Stimulated activated CD4-positive, alpha-beta T cell treated with anti-CD3 and anti-CD28 coated beads, Interleukin-2, amount 100 ng/mL, for 4 hours (primary cell): ENCODE measurements at places on chromosomes 2 and 18.

DNA sequence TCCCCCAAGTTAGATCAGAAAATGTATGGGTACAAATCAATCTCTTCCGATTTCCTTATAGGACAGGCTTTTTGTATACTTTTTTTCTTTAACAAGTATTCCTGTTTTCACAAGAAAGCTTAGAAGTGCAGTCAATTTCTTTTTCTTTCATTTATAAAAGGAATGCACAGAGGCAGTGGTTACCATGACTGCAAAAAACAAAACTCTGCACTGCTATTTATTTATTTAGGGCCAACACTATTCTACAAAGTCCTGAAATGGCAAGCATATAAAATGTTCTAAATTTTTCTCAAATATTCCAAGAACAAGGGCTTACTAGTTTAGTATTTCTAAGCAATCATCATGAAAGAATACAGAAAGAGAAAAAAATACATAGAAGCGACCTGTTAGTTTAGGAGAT lies 22.2 kb downstream of the ATAD2B start:
- no peak for DNase-seq

- DNase-seq, result no peak
Measured at GRCh38 chr18:69897397-69898108, 50.1 kb downstream of the CD226 start.

GRCh38 chr18:64037812-64038414 lies 68.0 kb downstream of the SERPINB8 start:
- no peak for DNase-seq

DNA sequence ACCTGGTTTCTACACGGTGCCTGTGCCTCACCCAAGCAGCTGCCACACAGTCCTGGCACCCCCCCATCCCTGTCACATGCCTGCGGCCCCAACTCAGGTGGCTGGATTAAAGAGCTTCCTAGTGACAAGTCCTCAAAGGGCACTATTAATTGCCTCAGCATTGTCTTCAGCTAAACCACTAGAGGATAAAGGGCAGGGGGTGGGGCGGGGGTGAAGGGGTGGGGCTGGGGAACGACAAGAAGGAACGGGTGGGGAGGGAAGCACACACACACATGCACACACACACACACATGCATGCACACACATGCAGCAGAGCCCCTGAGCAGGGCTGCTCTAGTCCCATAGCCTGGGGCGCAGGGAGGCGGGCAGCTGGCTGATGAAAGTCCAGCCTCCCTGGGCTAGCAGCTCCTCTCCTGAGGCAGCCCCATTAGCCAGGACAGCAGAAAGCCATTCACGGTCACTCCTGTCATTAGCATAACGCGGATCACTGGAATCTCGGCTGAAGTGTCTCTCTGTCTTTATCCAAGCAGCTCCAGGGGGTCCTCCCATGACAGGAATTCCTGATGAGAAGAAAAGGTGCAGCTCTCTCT lies 7.4 kb upstream of the TEX261 start:
- no peak for DNase-seq

DNA sequence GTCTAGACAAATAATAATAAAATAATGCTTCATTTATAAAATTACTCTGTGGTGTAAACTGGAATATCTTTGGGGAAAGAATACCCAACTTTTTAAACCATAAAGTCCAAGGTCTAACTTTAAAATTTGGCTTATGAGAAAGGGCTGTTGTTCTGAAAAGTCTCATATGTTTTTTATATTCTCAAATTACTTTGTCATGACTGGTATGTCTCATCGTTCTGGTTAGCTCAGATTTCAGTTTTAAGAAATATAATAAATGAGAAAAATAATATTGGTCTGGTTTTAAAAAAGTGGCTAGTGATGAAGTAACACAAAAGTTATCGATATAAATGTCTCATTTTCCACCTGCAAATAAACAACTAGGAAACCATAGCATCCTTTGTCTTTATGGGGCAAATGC lies 1658.1 kb downstream of the LRP1B start:
- DNase-seq, result no peak

GRCh38 chr2:189561371-189562038 lies 19.1 kb downstream of the SLC40A1 start:
- DNase-seq, result no peak

GRCh38 chr2:236643480-236643879 lies 73.9 kb downstream of the ACKR3 start:
- DNase-seq, result no peak

DNA sequence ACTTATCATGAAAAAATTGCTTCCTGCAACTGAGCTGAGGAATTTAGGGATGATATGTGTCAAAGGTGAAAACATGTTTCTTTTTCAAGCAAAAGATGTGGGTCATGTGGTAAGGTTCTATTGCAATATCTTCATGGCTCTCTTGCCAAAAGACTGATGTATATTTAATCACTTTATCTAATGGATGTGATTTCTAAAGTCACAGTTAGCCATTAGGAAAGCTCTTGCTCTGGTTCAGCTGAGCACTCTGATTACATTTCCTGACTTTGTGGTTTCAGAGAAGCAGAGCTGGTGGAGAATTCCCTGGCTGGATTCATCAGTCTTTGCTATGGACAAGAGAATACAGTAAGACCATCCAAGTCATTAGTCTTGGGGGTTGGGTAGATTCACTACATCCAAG lies 24.4 kb downstream of the SCN9A start:
- DNase-seq, result no peak

DNA sequence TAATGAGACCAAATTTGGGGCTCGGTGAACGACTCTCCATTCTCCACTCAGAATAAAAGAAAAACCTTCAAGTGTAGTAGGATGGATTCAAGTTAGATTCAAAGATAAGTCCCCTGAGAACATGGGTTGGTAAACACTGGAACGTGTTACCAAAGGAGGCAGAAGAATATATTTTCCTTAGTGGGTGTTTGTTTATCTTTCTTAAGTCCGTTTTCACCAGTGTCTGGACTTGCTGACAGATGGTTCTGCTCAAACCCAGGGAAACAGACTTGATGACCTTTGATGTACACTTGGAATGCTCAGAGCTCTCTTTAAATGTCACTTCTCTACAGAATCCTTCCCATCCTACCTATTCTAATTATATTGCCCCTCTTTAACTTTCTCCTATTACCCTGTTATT lies 310.3 kb upstream of the ZNF521 start:
- DNase-seq, result no peak

DNA sequence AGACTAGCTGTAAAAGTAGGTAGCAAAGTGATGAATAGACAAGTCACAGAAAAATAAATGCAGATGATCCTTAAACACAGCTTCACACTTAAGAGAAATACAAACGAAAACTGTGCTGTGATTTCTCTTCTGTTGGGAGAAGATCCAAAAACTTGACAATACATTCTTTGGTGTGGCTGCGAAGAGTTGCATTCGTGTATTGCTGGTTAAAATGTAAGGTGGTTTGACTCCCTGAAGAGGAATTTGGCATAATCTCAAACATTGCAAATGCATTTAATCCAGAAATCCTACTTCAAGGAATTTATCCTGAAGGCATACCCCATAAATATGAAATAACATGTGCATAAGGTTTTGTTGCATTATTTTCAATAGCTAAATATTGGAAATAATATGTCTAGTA lies 7.1 kb downstream of the CCNYL1 start:
- DNase-seq, result no peak

DNA sequence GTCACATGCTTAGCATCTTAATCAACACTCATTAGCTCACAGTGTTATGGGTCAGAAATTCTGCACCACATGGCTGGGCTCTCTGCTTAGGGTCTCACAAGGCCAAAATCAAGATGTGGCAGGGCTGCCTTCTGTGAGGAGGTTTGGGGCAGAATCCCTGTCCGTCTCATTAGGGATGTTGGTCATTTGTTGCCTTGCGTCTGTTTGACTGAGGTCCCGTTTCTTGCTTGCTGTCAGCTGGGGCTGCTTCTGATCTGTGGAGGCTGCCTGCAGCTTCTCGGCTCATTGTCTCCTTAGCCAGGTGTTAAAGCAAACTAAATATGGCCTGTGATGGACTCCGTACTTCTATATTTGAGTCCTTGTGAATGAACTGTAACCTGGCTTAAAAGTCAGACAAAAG lies 146.5 kb downstream of the NDUFA10 start:
- DNase-seq, result no peak

- no peak for DNase-seq
Measured at GRCh38 chr2:130391872-130392670, 36.2 kb downstream of the PTPN18 start.

DNA sequence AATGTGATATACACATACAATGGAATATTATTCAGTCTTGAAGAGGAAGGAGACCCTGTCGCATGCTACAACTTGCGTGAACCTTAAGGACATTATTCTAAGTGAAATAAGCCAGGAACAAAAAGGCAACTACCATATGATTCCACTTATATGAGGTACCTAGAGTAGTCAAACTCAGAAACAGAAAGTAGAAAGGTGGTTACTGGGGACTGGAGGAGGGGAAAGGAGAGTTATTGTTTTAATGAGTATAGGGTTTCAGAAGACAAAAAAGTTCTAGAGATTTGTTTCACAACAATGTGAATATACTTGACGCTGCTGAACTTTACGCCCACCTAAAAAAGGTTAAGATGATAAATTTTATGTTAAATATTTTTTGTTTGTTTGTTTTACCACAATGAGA lies 47.0 kb downstream of the CXCR4 start:
- no peak for DNase-seq

DNA sequence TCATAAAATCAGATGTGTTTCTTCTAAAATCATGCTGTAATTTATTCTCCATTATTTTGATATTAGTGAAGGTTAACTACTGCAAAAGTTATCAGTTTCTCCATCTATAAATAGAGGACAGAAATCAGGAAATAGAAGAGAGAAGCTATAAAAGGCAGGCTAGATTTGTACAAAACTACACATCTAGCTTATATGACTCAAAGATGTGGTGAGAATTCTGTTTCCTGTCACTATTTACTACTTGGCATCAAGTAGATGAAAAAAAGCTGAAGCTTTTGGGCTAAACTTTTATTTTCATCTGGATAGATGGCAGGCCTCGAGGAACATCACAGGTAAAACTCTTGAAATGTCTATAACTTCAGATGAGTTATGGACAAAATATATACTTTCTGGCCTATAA lies 49.8 kb upstream of the NAB1 start:
- no peak for DNase-seq

- no peak for DNase-seq
Measured at GRCh38 chr2:86785456-86785855, 5.3 kb downstream of the CD8A start.

GRCh38 chr2:200809506-200810251 lies 2.0 kb upstream of the BZW1 start:
- no peak for DNase-seq

GRCh38 chr2:189095101-189095500 lies 84.5 kb downstream of the COL5A2 start:
- no peak for DNase-seq

DNA sequence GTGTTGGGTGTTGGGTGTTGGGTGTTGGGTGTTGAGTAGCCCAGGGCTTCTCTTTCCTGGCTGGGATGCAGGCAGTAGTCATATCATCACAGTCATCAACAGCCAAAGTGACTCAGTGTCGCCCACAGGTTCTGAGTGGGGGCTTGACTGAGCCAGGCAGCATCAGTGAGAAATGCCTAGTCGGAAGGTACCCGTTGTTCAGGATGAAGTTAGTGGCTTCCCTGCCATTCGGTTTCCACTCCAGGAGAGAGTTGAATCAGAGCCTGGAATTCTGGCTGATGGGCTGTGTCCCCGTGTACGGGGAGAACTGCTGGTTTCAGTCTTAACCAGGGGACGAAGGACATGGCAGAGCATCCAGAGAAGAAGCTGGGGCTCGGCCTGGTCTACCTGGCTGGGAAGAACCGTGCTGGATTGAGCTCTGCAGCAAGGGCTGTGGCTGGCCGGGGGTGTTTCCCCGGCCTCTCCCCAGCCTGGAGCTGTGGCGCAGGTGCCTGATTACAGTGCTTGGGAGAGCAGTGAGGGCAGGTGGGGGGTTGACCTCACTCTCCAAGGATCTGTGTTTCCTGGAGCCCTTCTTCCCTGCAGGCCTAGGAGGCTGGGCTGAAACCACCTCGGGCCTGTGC lies 49.4 kb downstream of the AGAP1 start:
- DNase-seq, result no peak

DNA sequence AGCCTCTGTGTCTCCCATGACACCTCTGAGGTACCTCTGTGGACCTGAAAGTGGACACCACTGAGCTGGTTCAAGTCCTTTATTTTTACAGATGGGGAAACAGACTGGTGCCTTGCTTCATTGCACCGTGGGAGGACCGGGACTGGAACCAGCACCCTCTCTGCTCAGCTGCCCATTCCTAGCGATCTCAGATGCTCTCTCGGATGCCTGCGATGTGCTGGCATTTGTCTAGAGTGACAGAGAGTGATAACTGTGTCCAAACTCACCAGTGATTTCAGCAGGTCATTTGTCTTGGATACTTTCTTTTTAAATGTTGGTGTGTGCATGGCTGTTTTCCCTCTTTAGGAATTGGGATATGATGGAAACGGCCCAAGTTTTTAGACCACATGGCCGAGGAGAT lies 30.1 kb upstream of the LYPD6B start:
- no peak for DNase-seq

GRCh38 chr2:239666855-239667376 lies 266.1 kb upstream of the HDAC4 start:
- DNase-seq, result no peak

DNA sequence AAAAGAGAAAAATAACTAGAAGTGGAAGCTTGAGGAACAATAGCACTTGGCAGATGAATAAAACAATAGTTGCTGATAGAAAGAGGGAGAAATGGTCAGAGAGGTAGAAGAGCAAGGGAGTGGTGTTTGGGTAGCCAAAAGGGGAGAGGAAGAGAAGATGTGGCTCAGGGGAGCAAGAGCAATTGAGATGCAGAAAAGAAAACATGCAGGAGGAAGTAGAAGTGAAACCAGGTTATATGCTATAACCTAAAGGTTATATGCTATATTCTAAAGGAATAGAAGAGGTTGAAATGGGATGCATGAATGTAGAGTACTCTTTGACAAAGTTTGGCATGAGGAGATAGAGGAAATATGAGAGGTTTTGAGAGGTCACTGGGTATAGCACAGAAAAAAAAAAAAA lies 759.5 kb downstream of the SATB2 start:
- DNase-seq, result no peak

DNA sequence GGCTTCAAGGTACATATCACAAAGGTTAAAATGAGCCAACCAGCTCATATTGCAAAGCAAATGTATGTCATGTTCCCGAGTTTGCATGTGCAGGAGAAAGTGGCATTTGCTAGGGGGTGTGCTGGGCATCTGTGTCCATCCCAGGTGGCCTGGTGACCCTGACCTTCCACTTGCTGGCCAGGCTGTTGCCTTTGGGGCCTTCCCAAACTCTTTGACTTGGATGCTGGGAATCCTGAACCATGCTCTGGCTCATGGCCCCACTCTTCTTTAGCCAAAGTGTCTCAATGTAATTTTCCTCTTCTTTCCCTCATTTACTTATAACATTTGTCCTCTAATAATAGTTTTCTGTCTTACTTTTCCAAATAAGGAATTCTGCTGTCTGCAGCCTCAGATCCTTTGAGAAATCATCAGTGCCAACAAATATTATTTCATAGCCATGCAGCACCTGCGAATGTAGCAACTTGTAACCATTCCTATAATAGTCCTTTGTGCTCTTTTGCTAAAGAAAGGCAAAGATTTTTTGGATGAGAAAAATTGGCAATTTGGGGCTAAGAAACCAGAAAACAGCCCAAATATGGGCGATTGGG lies 64.2 kb downstream of the MTCL1 start:
- DNase-seq, result no peak

- DNase-seq, result no peak
Measured at GRCh38 chr2:136957044-136957443, 191.7 kb downstream of the THSD7B start.
